ENCODE measurements at places on chromosomes 6 and 20. TPM values are rescaled to one million over a fixed set of nuclear protein-coding genes. Genes with fewer than 3 reads are reported as not detected.
A peak's percentile ranks its signal among the peaks of the same experiment; 100 is the strongest.

GRCh38 chr6:69863766-69864165, 2.6 kb upstream of the COL19A1 start:
- no peak for DNase-seq

GRCh38 chr20:24489193-24489592, 19.8 kb downstream of the SYNDIG1 start:
- DNase-seq = no peak

- no peak for DNase-seq
These were observed 23.7 kb upstream of the TSHZ2 start for GRCh38 chr20:52948491-52948890.

DNA sequence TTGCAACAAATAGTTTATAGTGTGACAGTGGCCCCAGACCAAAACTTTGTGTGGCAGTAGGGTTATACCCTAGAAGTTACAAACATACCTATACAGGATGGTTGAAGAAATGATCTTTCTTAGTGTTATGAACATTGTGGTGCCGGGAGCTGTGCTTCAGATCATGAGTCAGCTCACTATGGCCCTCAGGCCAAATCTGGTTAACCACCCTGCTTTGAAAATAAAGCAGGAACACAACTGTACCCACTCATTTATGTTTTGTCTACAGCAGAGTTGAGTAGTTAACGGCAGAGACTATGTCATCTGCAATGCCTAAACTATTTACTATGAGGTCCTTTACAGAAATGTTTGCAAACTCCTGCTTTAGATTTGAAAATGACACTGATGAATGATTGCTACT, 24.3 kb downstream of the AKAP7 start:
- no peak for DNase-seq

DNA sequence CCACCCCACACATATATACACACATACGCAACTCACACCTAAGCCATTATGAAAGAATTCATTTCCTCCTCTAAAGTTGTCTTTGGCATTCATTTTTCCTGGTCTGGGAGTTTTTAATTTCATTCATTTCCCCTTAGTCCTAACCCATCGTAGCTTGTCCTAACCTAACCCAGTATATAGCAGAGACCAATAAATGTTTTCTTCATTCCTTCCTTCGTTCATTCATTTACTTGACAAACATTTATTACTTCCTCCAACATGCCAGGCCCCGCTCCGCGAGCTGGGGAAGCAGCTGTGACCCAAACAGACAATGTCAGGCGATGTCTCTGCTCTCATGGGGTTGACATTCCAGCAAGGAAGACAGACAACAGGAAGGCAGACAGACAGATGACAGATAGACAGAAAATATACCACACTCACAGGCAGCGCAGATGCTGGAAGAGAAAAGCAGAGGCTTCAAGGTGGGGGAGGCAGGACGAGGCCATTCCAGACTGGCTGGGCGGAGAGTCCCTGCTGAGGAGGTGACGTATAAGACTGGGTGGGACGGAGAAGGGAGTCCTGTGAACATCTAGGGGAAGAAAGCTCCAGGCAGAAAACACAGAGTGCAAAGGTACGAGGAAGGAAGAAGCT, 33.7 kb upstream of the SIRPA start:
- DNase-seq = no peak

DNA sequence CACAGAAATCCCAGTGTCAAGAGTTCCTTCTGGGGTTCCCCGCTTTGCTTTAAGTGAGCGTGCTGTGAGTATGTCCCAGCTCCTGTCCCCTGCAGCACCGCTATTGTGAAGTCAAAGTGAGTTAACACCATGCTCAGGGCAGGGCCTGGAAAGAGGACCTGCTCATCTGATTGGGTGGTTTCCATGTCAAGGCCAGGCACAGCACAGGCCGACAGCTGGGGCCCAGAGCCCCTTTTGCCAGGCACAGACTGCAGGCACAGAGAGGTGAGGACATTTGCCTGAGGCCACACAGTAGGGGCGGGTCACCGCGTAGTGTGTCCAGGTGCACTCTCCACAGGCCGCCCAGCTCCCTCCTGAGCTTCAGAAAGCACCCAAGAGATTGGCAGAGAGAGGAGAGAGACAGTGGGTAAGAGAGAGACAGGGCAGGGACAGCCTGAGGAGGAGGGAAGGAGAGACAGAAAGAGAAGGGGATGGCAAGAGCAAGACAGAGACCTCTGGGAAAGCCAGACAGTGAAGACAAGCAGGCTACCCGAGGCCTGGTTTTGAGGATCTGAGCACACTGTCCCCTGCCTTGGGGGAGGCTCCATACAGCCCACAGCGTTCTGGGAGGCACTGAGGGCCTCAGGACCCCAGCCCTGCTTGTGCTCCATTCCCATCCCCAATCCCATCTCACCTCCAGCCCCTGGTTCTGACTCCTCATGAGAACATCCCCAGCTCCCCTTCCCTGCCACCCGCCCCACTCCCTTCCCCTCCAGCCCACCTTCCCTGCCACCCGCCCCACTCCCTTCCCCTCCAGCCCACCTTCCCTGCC, 6.5 kb upstream of the BPIFB1 start:
- DNase-seq = no peak

- no peak for DNase-seq
These were observed 44.5 kb downstream of the SULF2 start for GRCh38 chr20:47740862-47741184.

GRCh38 chr20:48789185-48789668, 38.6 kb downstream of the PREX1 start:
- no peak for DNase-seq

GRCh38 chr6:111550195-111550594, 55.5 kb downstream of the TRAF3IP2 start:
- no peak for DNase-seq

DNA sequence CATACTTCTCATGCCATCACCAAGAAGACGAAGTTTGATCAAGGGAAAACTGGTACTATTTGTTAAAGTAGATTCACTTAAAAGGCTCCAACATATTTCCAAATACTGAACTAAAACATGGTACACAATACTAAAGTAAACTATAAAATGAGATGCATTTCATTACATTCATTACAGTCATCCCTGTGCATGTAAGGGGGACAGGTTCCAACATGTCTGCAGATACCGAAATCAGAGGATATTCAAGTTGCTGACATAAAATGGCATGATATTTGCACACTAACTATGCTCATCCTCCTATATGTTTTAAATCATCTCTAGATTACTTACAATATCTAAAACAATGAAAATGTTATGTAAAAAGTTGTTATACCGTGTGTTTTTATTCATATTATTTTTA, 893.9 kb upstream of the MANEA start:
- no peak for DNase-seq

DNA sequence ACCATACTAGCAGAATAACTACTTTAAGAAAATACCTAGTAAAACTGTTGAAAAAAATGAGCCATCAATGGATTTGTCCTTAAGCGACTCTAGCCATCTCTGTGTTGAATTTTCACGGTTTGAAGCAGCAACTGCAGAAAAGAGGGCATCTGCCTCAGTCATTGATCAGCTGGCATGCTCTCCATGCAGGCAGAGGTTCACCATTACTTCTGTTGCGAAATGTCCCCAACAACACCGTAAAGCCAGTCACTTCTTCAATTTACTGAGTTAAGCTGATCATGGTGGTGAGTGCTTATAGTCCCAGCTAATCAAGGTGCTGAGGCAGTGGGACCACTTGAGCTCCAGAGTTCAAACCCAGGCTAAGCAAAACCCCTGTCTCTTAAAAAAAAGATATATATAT, 11.1 kb downstream of the TPD52L1 start:
- no peak for DNase-seq

- DNase-seq = peak; percentile 59
These were observed 502.2 kb upstream of the JARID2 start for GRCh38 chr6:14743474-14744211.

DNA sequence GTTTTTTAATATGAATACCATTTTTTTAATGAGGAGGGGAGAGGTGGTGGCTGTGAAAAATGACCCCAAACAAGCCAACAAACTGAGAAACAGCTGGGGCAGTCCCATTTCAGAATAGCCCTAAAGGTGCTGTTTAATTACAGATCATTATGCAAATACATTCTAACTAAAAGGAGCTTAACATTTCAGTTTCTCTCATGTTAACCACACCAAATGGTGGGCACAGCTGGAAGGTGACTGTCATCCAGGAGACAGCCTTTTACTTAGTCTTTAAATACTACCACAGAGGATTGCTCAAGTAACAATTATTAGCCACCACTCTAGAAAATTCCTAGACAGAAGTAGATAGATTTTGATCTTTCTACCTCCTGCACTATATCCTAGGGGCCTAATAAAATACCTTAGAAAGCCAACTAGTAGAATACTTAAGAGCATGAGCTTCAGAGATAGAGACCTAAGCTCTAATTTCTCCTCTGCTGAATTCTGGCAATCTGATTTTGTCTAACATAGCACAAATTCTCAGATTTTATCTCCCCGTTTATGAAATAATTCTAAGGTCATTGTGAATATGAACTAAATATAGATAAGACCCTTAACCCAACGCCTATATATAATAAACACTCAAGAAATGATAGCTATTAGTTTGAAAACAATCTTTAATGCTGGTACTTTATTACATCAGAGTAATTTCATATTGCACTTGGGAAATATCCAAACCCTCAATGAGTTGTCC, 615.1 kb upstream of the NRSN1 start:
- no peak for DNase-seq

GRCh38 chr6:154447954-154448353, 62.5 kb downstream of the CNKSR3 start:
- DNase-seq = no peak

DNA sequence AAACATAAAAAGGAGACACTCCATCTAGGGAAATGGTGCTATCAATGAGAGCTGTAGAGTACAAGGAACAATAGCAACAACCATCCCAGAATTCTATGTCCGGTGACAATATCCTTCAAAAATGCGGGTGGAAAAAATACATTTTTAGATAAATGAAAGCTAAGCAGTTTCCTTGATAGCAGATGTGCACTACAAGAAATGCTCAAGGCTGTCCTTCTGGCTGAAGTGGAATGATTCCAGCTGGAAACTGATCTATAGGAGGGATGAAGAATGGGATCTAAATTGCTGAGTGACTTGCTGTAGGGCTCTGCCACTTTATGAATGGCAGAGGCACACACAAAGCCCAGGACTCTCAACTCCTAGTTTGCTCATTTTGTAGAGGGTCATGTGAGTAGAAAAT, 763.1 kb downstream of the C6orf118 start:
- DNase-seq = no peak

DNA sequence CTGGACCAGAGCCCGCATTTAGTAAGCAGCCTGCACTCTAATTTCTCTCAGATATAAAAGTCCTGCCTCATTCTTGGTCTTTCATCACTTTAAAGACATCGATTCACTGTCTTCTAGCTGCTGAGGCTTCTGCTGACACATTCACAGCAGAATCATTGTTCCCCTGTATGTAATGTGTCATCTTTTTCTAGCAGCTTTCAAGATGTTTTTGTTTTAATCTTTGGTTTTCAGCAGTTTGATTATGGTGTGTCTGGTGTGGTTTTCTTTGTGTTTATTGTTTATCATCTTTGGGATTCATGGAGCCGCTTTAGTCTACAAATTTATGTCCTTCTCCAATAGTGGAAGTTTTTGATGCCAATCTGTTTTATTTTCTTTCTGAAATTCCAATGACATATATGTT, 157.3 kb upstream of the STMND1 start:
- DNase-seq = no peak

- DNase-seq = no peak
These were observed 27.7 kb downstream of the HAO1 start for GRCh38 chr20:7912551-7912950.

- DNase-seq = no peak
These were observed 105.5 kb downstream of the BMP7 start for GRCh38 chr20:57160985-57161384.

- DNase-seq = peak; percentile 16
These were observed 29.0 kb upstream of the MPC1 start for GRCh38 chr6:166411721-166412151.

GRCh38 chr6:168926306-168926705, 327.3 kb downstream of the THBS2 start:
- no peak for DNase-seq

DNA sequence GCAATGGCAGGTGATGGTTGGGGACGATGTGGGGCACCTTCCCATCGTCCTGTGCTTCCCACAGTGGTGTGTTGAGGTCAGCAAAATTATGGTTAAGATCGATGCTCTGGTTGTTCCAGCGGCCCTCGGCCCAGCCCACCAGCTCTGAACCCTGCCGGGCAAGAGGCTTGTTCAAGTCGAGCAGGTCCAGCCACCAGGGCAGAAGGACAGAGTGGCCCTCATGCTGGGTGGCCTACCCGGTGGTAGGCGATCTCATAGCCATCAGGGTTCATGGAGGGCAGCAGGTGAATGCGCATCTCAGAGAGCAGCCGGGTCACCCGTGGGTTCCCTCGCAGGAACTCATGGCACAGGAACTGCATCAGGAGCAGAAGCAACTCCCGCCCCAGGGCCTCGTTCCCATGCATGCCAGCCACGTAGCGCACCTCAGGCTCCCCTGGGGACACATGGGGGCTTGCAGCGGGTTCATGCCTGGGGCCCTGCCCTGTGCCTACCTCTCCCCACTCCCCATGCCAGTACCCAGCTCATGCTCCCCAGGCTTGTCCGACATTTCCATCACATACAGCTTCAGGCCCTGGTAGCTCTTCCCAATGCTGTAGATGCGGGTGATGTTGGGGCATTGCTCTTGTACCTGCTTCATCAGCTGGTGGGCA, 4.3 kb downstream of the CPXM1 start:
- no peak for DNase-seq

DNA sequence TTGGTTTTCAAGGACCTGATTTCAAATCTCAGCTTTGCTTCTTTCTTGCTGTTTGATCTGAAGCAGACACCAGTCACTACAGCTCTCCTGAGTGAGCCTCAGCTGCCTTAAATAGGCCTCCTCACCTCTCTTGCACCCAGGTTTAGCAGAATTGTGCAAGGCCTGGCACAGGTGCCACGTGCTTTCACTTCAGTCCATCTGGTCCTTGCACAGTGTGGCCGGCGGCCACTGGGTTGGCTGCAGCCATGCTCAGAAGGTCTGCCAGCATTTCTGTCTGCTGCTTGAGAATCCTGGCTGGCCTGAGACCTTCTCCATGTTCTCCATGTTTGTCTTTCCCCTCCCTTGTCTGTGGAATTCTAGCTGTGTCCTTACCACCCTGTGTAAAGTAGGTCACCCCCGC, 14.5 kb upstream of the DAAM2 start:
- no peak for DNase-seq

GRCh38 chr6:10862361-10862760, 19.5 kb downstream of the GCM2 start:
- DNase-seq = no peak

PRR18 gene
- not detected for total RNA-seq

E2F1 gene
- total RNA-seq = 77.5 TPM

SNX21 gene
- total RNA-seq = 1.1 TPM

FRMD1 gene
- total RNA-seq = not detected

KLC4 gene
- 12.7 TPM for total RNA-seq

RAB44 gene
- 0.10 TPM for total RNA-seq

TFAP2B gene
- total RNA-seq = not detected

GGTLC1 gene
- not detected for total RNA-seq

AK9 gene
- 3.8 TPM for total RNA-seq

CAPN11 gene
- not detected for total RNA-seq

NOTCH4 gene
- 0.73 TPM for total RNA-seq

CLPSL1 gene
- total RNA-seq = not detected

PPP1R3G gene
- not detected for total RNA-seq

ZNF343 gene
- 21.6 TPM for total RNA-seq

C6orf15 gene
- not detected for total RNA-seq

MOG gene
- not detected for total RNA-seq

Measured in activated T-helper 1 cell treated with anti-CD3 and anti-CD28 coated beads, Interleukin-12 subunit alpha, Interleukin-12 subunit beta, Interleukin-2, Interleukin-4 antibody, amounts not matched to agents 30 ng/mL and 10 ng/mL and 1 ng/mL, durations not matched to agents 14 hours and 24 hours and 36 hours (primary cell).